Activated T-helper 17 cell treated with anti-CD3 and anti-CD28 coated beads, Interleukin-2, amount 50 U/mL, for 72 hours (primary cell): ENCODE measurements at places on chromosomes 6 and 20. TPM values are rescaled to one million over a fixed set of nuclear protein-coding genes. Genes with fewer than 3 reads are reported as not detected.

DNA sequence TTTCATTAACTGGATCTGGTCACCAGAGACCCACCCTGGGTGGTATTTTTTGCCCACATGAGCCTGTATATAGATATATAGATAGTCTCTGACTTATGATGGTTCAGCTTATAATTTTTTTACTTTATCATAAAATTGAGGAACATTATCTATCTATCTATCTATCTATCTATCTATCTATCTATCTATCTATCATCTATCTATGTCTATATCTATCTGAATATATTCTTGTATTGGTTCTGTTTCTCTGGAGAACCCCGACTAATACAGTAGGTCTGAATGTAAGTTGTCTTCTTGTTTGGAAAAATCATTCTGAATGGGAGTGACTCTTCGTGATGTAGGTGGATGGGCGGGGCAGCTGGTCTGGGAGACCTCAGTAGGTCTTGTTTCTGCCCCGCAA lies 13.3 kb upstream of the CDKN1A start:
- ATAC-seq = no peak

Gene GSTA3
- total RNA-seq = not detected

Gene FAM209B
- 1.5 TPM for total RNA-seq

DNA sequence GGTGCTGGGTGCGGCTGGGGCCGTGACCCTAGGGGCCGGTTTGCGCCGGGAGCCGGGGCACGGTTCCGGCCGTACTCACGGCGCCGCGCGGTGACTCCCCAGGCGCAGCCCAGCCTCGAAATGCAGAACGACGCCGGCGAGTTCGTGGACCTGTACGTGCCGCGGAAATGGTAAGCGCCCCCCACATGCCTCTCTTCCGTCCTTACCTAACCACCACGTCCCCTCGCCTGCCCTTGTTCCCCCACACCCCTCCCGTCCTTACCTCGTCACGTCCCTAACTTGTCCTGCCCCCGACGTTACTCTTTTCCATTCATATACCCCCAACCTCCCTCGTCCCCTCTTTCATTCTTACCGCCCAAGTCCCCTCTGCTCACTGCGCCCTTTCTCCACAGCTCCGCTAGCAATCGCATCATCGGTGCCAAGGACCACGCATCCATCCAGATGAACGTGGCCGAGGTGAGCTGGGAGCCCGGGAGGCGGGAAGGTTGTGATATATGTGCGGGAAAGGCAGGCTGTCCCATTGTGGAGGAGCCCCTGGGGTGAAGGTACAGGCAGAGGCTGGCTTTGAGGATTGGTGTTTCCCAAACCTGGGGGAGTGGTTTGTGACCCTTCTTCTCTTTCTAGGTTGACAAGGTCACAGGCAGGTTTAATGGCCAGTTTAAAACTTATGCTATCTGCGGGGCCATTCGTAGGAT lies 463 bp downstream of the RPS21 start:
- no peak for ATAC-seq

DNA sequence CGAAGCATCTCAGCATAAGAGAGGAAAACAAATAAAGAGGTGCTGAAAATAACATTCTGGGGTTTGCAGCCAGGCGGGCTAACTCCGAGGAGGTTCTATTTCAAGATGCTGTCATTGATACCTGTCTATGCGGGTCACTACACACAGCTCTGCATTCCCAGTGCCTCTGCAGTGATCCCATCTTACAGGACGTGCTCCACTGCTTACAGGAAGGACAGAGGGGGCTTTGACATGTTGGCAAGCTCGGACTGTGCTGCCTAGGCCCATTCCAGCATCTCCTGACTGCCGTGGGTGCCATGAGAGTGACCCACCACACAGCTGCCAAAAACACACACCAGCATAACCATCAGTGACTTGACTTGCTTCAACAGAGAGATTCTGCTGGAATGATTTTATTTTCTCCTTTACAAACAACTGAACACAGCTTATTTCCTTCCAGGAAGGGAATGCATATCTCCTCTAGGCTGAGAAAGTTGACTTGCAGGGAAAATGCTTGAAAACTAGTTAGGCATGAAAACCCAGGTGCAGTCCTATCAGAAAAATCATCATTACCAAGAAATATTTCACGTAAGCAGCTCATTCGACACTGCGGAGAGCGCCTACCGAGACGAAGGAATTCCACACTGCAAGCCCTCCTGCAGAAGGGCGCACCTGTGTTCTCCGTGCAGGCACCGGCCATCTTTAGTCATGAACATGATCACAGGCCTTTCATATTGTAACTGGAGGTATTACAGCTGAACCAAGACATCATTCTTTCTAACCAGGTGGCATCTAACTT lies 62.5 kb downstream of the RAMACL start:
- ATAC-seq = no peak

Gene CD24
- total RNA-seq = not detected

DNA sequence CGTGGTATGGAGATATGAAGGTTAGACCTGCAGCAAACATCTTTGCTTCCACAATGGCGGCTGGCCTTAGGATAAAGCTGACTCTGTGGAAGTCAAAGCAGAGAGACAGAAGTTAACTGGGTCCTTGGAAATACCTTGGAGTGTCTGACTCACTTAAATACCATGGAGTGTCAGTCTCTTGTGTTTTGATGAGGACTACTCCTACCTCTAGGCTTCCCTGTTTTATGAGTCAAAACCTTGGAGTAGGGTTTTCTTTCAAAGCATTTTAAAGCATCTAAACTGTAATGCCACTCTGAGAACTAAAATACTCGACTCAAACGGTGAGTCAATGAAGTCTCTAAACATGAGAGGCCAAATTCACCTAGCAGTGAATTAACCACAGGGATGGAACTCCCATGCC lies 329.1 kb downstream of the SAMD5 start:
- ATAC-seq = no peak

DNA sequence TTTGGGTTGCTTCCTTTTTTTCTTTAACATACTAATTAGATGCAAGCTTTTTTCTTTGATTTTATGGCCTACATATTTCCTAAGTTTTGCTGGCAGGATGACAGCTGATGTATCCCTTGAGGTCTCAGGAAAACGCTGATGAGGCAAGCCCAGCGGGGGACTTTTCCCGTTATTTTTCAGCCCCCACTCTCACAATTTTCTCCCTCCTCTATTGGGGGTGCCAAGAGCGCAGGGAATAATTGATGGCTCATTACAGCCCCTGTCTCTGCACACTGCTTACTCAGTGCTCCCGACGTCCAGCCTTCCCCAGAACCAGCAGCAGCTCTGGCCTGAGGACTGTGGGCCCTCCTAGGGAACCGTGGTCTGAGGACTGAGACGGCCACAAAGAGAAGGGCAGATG lies 38.6 kb upstream of the VSTM2L start:
- ATAC-seq = no peak

GRCh38 chr6:84033523-84034451 lies at the start of gene MRAP2:
Gene MRAP2, plus strand, starts transcription at chr6:84033772. Its CDS starts 21,547 bp downstream, at chr6:84055319.
- ATAC-seq = no peak

GRCh38 chr20:63265891-63266515 lies 6.6 kb upstream of the ARFGAP1 start:
- ATAC-seq = no peak
